ENCODE measurements at places on chromosomes 5 and 9. TPM values are rescaled to one million over a fixed set of nuclear protein-coding genes. Genes with fewer than 3 reads are reported as not detected.
A peak's percentile ranks its signal among the peaks of the same experiment; 100 is the strongest.

The SPINK5 gene
- 0.10 TPM for total RNA-seq

The MRPS30 gene
- 60.8 TPM for total RNA-seq

The LTC4S gene
- total RNA-seq: 6.2 TPM

The ST8SIA4 gene
- total RNA-seq: 22.8 TPM

The PTPN3 gene
- total RNA-seq: 7.8 TPM

The ADAMTS19 gene
- 2.9 TPM for total RNA-seq

The APBA1 gene
- total RNA-seq: 38.5 TPM

The SH3PXD2B gene
- 18.3 TPM for total RNA-seq

DNA sequence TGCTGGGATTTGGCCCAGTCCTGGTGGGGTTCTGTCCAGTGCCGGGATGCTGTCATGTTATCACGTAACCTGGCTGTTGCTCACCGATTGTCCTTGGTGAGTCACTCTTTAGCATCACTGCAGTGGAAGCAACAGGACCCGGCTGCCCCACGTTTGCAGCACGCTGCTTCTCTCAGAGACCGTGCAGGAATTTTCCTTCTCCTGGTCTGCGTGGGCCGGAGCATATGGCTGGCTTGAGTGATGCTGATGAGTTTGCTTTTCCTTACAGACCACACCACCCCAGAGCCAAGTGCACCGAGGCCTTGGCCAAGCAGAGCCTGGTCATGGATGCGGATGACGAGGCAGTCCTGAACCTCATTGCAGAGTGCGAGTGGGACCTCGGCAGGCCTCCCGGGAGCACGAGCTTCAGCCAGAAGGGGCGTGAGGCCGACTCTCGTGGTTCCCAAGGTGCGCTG, 21.4 kb downstream of the CEP72 start:
- H3K4me3 ChIP-seq: no peak overlapping the region
- H3K27ac ChIP-seq: no peak overlapping the region
- H3K4me1 ChIP-seq: no peaks in the 10 kb centered on the region
- H3K27me3 ChIP-seq: no peaks in the 10 kb centered on the region
- DNase-seq: no peak

DNA sequence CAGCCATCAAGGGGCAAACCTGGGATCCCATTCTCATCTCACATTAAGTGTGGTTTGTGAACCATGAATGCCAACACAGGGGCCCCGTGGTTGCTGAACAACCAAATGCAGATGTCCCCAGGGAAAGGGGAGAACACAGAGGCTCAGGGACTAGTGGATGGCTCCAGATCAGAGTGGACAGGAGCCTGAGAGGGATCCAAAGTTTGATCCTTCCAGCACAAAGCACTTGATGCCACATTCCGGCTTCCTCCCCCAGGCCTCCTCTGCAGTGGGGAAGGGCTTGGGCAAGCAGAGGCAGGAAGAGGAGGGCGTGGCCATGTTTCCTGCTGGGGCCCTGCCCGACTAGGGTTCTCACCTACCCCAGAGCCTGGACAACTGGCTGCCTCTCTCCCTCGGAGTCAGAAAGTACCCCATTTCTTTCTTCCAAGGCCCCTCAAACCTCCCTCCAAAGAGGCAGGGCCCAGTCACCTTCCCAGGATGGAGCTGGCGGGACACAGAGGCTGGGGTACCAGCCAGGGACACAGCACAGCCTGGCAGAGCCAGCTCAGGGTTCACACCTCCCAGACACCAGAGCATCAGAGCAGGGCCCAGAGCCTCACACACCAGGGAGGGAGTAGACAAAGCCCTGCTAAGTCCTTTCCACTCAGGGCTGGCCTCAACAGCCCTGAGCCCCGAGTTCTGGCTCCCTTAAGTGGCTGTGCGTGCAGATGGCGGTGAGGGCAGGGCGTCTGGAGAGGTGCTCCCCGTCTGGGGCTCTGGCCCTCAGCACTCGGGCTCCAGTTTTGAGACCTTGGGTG, 4.3 kb upstream of the RNF44 start:
- DNase-seq: no peak
- H3K4me1 ChIP-seq: peaks cover 38% of the 10 kb centered on the region
- H3K36me3 ChIP-seq: peaks cover 9% of the 10 kb centered on the region
- H3K27ac ChIP-seq: no peak overlapping the region

GRCh38 chr9:88544245-88544644, 9.3 kb downstream of the NXNL2 start:
- H3K4me1 ChIP-seq: peaks cover 2% of the 10 kb centered on the region
- no peak overlapping the region for H3K4me3 ChIP-seq
- no peak for DNase-seq
- H3K36me3 ChIP-seq: no peaks in the 10 kb centered on the region
- H3K27ac ChIP-seq: no peak overlapping the region
- no peaks in the 10 kb centered on the region for H3K27me3 ChIP-seq

DNA sequence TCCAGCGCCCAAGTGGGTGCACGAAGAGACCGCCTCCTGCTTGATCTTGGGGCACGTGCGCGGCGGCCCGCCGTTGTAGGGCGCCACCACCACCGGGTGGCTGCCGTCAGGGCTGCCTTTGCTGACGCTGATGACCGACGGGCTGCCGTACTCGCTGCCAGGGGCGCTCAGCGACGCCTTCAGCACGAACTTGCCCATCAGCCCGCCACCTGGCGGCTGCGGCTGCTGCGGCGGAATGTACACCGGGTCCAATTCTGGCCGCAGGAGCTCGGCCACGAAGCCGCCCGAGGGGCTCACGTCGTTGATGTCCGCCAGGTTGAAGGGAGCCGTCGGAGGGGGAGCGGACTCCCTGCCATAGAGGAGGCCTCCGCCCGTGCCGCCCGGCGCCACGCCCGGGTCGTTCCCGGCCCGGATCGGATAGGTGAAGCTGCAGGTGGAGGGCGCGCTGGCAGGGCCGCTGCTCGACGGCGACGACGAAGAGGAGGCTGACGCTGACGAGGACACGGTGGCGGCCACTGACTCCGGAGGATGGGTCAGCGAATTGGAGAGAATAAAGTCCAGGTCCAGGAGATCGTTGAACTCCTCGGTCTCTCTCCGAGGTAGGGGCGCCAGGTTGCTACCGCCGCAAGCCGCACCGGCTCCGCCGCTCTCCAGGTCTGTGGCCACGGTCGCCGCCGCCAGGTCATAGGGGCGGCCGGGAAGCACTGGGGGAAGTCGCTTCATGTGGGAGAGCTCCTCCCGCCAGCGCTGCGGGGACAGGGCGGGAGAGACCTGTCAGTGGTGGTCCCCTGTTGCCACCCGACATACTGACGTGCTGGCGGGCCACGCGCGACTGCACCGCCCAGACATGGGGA, 1.8 kb downstream of the KLF4 start:
- H3K36me3 ChIP-seq: no peaks in the 10 kb centered on the region
- H3K27ac ChIP-seq: peak overlapping the region; percentile 60
- peak overlapping the region; percentile 64 for H3K4me3 ChIP-seq
- H3K4me1 ChIP-seq: peaks cover 47% of the 10 kb centered on the region
- DNase-seq: peak; percentile 81

GRCh38 chr5:171622010-171622409, 163.6 kb upstream of the SMIM23 start:
- H3K36me3 ChIP-seq: no peaks in the 10 kb centered on the region
- peak; percentile 78 for DNase-seq
- peaks cover 7% of the 10 kb centered on the region for H3K4me1 ChIP-seq
- H3K4me3 ChIP-seq: no peak overlapping the region
- H3K27me3 ChIP-seq: no peaks in the 10 kb centered on the region
- H3K27ac ChIP-seq: no peak overlapping the region

- no peaks in the 10 kb centered on the region for H3K36me3 ChIP-seq
- DNase-seq: peak; percentile 85
- no peaks in the 10 kb centered on the region for H3K27me3 ChIP-seq
- no peaks in the 10 kb centered on the region for H3K4me1 ChIP-seq
- no peak overlapping the region for H3K27ac ChIP-seq
These were observed 415.2 kb upstream of the TRPC7 start for GRCh38 chr5:136780518-136780917.

DNA sequence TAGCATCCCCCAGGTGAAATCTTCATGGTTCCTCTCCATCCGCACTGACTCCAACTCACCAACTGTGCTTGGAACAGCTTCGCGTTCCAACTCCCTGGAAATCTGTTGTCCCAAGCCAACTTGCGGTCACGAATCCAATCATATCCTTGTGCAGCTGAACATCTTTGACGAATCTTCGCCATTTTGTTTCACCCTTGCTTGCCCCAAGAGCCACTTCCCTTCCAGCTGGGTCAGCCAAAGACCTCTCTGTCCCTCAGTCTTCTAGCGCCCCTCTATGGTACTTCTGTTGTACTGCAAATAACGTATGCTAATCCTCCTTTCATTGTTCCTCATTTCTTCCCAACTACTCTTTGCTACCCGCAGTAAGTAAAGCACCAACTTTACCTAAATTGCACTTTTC, 61.0 kb upstream of the TARS1 start:
- H3K27ac ChIP-seq: no peak overlapping the region
- no peak overlapping the region for H3K4me3 ChIP-seq
- no peak for DNase-seq
- no peaks in the 10 kb centered on the region for H3K4me1 ChIP-seq
- no peaks in the 10 kb centered on the region for H3K27me3 ChIP-seq
- H3K36me3 ChIP-seq: no peaks in the 10 kb centered on the region

- H3K36me3 ChIP-seq: peaks cover 89% of the 10 kb centered on the region
- peaks cover 4% of the 10 kb centered on the region for H3K4me1 ChIP-seq
- DNase-seq: no peak
- no peaks in the 10 kb centered on the region for H3K27me3 ChIP-seq
- no peak overlapping the region for H3K27ac ChIP-seq
These were observed 9.2 kb downstream of the SQSTM1 start for GRCh38 chr5:179829732-179830435.

DNA sequence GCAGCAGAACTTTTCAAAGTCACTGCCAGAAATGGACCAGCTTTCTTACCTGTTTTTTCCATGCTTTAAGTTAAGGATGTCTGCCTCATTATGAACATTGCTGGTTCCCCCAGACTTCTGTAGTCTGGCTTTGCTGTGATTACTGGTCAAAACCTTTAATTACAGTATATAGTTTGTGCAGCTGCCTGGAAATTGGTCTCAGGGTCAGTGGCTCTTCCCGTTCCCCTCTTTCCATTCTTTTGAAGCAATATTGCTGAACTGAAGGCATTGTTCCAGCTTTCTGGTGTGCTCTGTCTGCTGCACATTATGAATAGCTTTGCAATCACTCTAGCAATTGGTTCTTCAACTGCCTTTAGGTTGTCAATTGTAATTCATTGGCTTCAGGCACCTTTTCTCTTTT, 206.5 kb downstream of the ARL15 start:
- no peaks in the 10 kb centered on the region for H3K36me3 ChIP-seq
- H3K27me3 ChIP-seq: no peaks in the 10 kb centered on the region
- no peak overlapping the region for H3K27ac ChIP-seq

DNA sequence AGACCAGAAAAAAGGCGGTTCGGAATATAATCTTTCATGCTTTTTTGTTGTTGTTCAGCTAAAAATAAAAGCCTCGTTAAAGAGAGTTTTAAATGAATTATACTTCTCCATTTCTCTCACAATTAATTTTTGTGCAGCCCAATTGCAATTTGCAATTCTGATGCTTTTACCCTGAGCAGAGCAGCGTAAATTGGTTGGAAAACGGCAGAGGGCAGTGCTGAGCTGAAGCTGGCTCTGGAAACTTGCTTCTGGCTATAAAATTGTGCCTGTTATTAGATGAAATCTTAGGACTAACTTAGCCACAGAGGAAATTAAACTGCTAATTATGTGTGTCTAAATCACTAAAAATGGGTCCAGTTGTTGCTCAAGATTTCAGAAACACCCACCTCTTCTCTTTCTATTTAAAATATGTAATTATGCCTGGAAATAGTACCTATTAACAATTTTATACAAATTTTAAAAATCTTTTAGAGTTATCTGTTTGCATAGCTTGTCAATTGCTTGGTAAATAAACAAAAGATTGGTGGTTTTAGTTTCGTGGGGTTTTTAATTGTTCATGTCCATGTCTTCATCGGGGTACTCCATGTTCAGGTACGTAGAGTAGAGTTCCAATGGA, 441.8 kb upstream of the TLE4 start:
- no peak overlapping the region for H3K27ac ChIP-seq
- H3K36me3 ChIP-seq: no peaks in the 10 kb centered on the region
- DNase-seq: peak; percentile 41
- H3K4me3 ChIP-seq: no peak overlapping the region
- no peaks in the 10 kb centered on the region for H3K4me1 ChIP-seq

- H3K27ac ChIP-seq: peak overlapping the region; percentile 88
- peaks cover 20% of the 10 kb centered on the region for H3K4me1 ChIP-seq
- H3K36me3 ChIP-seq: no peaks in the 10 kb centered on the region
- H3K4me3 ChIP-seq: peak overlapping the region; percentile 93
These were observed 1.2 kb downstream of the NMRK1 start for GRCh38 chr9:75086541-75087288.

DNA sequence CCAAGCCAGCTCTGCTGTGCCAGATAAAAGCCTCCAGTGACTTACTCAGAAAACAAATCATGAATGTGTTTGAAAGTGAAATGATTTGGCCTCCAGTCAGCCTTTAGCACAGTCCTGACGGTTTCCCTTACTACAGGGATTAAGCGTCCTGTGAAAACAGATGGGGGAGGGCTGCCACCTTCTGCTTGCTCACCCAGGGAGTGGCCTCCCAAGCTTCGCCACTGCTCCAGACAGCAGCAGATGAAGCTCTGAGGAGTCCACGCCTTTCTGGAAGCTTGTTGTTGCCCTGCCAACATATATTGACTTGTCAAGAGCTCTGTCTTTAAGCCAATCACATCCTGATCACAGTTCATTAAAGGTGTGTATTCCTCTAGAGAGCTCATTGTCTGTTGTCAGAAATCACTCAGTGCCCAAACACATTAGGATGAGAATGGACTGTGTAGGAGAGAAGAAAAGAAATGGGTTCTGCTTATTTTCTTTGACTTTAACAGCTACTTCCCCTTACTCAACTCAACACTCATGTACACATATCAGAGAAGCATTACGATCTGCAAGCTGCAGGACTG, 4.9 kb upstream of the FYB1 start:
- H3K27ac ChIP-seq: no peak overlapping the region
- H3K36me3 ChIP-seq: no peaks in the 10 kb centered on the region
- H3K4me3 ChIP-seq: no peak overlapping the region
- no peaks in the 10 kb centered on the region for H3K4me1 ChIP-seq
- no peak for DNase-seq

DNA sequence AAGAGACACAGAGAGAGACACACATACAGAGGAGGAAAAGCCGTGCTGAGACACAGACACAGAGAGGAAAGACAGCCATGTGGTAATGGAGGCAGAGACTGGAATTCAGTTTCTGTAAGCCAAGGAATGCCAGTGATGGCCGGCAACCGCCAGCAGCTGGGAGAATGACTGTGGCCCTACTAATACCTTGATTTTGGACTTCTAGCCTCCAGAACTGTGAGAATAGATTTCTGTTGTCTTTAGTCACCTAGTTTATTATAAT, 90.2 kb downstream of the TARS1 start:
- peaks cover 3% of the 10 kb centered on the region for H3K4me1 ChIP-seq
- no peaks in the 10 kb centered on the region for H3K36me3 ChIP-seq
- no peak overlapping the region for H3K4me3 ChIP-seq
- H3K27ac ChIP-seq: no peak overlapping the region

DNA sequence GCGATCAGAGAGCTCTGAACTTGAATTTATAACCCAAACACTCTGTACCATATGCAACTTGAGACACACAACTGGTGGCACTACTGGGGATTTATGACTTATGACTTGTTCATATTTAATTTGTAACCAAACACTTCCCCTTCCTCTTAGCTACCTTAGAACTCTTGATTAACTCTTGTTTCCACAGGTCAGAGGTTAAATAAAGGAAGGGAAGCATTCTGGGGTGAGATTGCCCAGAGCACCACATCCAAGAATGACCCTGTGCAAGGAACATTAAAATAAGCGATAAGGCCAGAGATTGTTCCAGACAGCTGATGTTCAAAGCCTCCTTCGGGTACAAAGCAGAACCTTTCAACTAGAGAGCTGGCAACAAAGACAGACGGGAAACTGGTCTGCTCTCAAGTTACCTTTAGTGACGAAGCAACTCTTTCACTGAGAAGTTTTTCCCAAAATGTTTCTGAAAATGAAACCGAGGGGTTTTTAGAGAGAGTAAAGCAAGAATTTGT, 242.6 kb downstream of the DENND1A start:
- no peaks in the 10 kb centered on the region for H3K36me3 ChIP-seq
- no peak overlapping the region for H3K27ac ChIP-seq
- no peaks in the 10 kb centered on the region for H3K4me1 ChIP-seq
- no peaks in the 10 kb centered on the region for H3K27me3 ChIP-seq

Data from spinal cord (tissue), 10 donors.